Liver (tissue), 10 donors: ENCODE measurements at places on chromosomes 2 and 18. TPM values are rescaled to one million over a fixed set of nuclear protein-coding genes. Genes with fewer than 3 reads are reported as not detected.

Gene LIMS4
- 0.56 TPM for total RNA-seq

- DNase-seq: no peak
These were observed 152.1 kb upstream of the CCDC150 start for GRCh38 chr2:196487417-196487816.

DNA sequence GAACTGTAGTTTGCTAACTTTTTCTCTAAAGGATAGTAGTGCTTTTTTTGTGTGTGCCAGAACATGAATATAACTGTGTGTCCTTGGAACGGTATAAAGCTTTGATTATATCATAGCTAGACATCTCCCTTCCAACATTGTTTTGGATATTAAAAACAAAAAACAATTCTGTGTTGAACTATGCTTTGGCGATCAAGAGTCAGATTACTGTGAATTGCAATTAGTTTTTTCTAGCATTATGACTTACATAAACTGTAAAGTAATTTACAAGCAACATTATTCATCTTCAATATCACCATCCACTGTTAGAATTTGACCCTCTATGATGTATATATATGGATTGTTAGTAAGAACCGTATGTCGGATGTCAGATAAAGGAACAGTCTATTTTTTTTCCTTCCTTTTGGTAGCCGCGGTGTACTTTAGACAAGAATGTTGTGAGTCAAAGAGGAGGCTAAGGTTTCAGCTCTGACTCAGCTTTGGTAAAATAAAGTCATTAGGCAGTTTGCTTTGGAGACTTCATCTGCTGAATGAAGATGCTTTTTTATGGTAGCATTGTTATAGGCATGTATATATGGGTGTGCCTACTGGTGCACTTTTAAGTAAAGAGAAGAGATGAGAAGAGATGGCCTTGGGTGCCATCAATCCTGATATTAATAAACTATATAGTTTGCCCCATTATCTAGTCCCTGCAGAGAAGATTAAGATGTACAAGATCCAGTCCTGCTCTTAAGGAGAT is 76.4 kb downstream of the LTBP1 start:
- DNase-seq: no peak

- DNase-seq: no peak
These were observed 2.6 kb upstream of the THUMPD2 start for GRCh38 chr2:39781697-39782096.

DNA sequence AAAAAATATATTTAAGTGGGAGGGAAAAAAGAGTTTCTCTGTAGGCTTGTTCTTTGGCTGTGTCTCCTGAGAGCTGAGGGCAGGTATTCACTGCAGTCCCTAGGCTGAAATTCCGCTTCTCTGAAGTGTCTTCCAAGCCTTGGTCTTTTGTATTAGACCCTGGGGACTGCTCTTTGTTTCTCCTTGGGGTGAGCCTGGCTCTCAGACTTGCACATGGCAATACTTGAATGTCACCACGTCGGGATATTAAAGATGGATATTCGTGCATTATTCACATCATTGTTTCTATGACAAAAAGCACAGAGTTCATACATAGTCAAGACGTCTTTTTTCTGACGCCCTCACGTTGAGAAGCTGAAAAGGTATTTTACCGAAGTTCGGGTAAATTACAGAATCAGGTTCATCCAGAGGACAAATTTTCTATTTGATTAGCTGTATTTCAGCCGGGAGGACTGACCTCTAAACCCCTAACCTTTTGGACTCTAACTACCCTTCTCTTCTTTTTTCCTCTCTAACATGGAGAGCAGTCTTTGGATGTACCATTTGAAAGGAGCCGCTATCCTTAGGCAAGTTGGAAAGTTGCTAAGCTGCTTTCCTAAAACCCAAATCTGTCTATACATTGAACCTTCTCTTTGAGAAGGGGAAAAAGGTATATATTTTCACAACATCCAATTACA is 2.4 kb upstream of the HOXD3 start:
- DNase-seq: no peak

DNA sequence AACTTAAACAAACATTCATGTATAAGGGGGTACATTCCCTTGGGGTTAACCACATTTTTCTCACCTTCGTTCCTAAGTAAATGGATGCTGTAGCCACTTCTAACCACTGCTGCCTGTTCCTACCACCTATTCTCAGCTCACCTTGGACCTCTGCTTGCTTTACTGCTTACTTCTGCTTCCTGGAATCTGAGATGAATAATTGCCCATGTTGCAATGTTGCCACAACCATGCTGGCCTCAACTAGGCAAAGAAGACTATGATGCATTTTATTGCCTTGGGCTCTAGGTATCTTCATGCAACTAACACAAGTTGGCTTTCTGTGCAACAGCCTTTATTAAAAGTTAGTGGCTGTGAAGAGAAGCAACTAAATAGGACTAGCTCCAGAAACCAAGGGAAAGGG is 106.3 kb upstream of the TCF4 start:
- no peak for DNase-seq
